ENCODE measurements at places on chromosomes 1 and 21. TPM values are rescaled to one million over a fixed set of nuclear protein-coding genes. Genes with fewer than 3 reads are reported as not detected.
A peak's percentile ranks its signal among the peaks of the same experiment; 100 is the strongest.

DNA sequence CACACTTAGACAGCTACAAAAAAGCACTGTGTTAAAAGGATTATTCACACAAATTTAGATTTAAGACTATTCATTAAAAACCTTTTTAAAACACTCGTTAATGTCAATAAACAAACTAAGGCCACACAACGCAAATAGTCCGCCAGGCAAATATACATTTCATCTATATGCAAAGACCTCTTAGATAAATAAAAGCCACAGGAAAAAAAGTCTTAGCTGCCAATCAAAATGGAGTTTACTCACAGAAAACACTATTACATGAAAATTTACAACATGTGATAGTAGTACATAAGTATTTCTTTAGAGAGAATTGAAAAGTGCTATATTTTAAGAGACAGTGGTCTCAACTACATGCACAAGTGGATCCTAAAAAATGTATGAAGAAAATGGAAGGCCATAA lies 2.7 kb upstream of the PHTF1 start:
- no peak overlapping the region for H3K27ac ChIP-seq
- DNase-seq: no peak
- H3K36me3 ChIP-seq: peaks cover 6% of the 10 kb centered on the region
- H3K4me1 ChIP-seq: peaks cover 7% of the 10 kb centered on the region
- H3K27me3 ChIP-seq: peaks cover 7% of the 10 kb centered on the region

CBS gene
- 91.1 TPM for total RNA-seq

ZNF669 gene
- 21.7 TPM for total RNA-seq

CFAP107 gene
- total RNA-seq: not detected

RBP7 gene
- 0.92 TPM for total RNA-seq

DNA sequence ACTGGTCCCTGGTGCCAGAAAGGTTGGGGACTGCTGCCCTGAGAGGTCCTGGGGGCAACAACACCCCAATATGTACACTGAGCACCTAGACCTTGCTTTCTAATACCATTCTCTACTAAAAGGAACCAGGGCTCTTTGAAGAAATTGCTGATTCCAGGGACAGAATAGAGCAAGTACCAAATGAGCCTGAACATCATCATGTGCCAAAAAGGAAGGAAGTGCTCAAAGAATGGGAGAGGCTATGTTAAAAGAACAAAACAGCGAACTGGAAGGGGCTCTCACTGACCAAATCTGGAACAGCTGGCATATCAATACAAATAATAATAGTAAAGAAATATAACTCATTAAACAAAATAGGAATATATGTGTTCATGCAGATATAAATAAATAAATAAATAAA lies 50.8 kb downstream of the PIK3R3 start:
- DNase-seq: no peak
- H3K4me3 ChIP-seq: no peak overlapping the region
- H3K36me3 ChIP-seq: no peaks in the 10 kb centered on the region
- peaks cover 12% of the 10 kb centered on the region for H3K4me1 ChIP-seq
- H3K27ac ChIP-seq: no peak overlapping the region
- H3K27me3 ChIP-seq: no peaks in the 10 kb centered on the region

DNA sequence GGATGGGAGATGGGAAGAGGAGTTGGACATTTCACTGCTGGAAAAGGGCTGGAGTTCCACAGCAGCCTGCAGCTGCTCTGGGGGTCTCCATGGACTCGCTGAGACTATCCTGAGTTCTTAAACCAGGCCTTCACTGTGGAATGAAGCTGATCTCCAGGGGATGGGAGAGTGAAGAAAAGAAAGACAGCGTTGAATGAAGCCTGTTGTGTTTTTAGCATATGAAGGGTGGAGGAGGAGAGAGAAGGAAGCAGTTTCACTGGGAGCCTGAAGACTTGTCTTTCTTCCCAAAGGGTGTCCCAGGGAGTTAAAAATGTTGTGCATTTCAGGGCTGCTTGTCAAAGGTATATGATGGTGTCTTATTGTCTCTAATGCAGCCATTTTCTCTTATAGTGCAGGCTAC lies 9.2 kb downstream of the ROR1 start:
- H3K4me3 ChIP-seq: no peak overlapping the region
- peaks cover 4% of the 10 kb centered on the region for H3K27me3 ChIP-seq
- no peak for DNase-seq
- no peak overlapping the region for H3K27ac ChIP-seq
- H3K4me1 ChIP-seq: peaks cover 25% of the 10 kb centered on the region

CACNA1S gene
- total RNA-seq: 0.08 TPM

TRABD2B gene
- 1.0 TPM for total RNA-seq

- no peak overlapping the region for H3K4me3 ChIP-seq
- no peaks in the 10 kb centered on the region for H3K4me1 ChIP-seq
- no peak for DNase-seq
- H3K36me3 ChIP-seq: peaks cover 20% of the 10 kb centered on the region
- H3K27me3 ChIP-seq: no peaks in the 10 kb centered on the region
These were observed 41.5 kb downstream of the KCTD3 start for GRCh38 chr1:215608646-215609045.

DNA sequence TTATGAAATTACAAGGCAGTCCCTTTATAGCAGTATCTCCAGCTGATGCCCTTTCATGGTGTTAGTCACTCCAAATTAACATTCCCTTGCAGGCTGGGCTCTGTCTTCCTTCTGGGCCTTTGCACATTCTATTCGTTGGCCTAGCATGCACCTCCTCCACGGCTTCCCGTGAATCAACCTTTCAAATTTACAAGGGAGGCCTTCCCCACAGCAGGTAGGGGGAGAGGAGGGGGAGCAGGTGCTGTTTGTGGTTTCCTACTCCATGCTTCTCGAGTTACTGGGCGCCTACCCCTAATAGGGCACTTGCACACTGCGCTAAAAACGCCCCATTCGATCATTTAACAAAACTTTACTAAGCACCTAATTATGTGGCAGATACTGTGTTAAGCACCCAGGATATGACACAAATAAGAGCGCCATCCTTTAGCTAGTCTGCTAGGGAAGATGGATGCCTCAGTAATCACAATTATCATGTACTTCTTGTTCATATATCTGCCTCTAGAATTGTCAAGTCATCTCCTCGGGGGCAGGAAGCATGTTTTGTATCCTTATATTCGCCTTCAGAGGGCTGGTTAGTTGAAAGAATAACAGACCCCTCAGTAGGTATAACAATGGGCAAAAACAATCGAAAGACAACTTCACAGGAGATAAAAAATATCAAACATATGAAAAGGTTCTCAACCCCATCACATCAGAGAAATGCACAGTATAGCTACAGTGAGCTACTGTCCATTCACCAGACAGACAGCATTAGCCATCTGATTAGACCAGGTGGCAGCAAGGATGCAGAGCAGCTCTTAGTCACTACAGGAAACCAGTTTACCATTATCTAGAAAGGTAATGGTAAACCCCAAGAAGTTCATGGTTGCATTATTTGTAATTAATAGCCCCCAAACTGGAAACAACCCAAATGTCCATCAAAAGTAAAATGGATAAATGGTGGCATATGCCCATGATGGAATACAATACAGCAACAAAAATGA lies 1.7 kb upstream of the ADAR start:
- peaks cover 30% of the 10 kb centered on the region for H3K4me1 ChIP-seq
- peaks cover 4% of the 10 kb centered on the region for H3K27me3 ChIP-seq
- H3K36me3 ChIP-seq: no peaks in the 10 kb centered on the region
- peak overlapping the region; percentile 99 for H3K4me3 ChIP-seq
- peak overlapping the region; percentile 91 for H3K27ac ChIP-seq

WDR64 gene
- 0.80 TPM for total RNA-seq

GRCh38 chr1:82979593-82980236 lies 1019.2 kb downstream of the TTLL7 start:
- H3K4me1 ChIP-seq: peaks cover 24% of the 10 kb centered on the region
- DNase-seq: no peak
- H3K27me3 ChIP-seq: no peaks in the 10 kb centered on the region
- no peaks in the 10 kb centered on the region for H3K36me3 ChIP-seq
- H3K27ac ChIP-seq: no peak overlapping the region

GRCh38 chr1:83545066-83545862 lies 453.7 kb downstream of the TTLL7 start:
- H3K27ac ChIP-seq: no peak overlapping the region
- peaks cover 3% of the 10 kb centered on the region for H3K27me3 ChIP-seq
- DNase-seq: peak; percentile 11
- no peaks in the 10 kb centered on the region for H3K36me3 ChIP-seq
- H3K4me3 ChIP-seq: no peak overlapping the region

DMBX1 gene
- total RNA-seq: not detected

DNA sequence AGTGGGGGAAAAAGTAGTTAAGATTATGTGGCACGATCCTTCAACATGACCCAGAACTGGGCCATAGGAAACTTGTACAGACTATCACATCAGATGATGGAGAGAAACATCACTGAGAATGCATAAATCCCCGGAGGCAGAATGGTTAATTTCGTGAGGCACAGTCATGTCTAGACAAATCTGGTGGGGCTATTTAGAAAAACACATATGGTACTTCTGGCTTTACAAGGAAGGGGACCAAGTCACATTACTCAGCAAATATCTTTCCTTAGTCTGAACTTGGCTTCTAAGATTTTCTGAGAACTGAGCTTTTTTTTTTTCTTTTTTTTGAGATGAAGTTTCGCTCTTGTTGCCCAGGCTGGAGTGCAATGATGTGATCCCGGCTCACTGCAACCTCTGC lies 9.2 kb upstream of the UQCRHL start:
- no peak overlapping the region for H3K27ac ChIP-seq
- H3K27me3 ChIP-seq: no peaks in the 10 kb centered on the region
- no peak overlapping the region for H3K4me3 ChIP-seq
- H3K4me1 ChIP-seq: no peaks in the 10 kb centered on the region

All from endothelial cell (in vitro differentiated cells).